WERI-Rb-1 (cell line): ENCODE measurements at places on chromosomes 4 and X.
A peak's percentile ranks its signal among the peaks of the same experiment; 100 is the strongest.

GRCh38 chr4:38647101-38647819 lies 16.7 kb upstream of the KLF3 start:
- no peak for DNase-seq

DNA sequence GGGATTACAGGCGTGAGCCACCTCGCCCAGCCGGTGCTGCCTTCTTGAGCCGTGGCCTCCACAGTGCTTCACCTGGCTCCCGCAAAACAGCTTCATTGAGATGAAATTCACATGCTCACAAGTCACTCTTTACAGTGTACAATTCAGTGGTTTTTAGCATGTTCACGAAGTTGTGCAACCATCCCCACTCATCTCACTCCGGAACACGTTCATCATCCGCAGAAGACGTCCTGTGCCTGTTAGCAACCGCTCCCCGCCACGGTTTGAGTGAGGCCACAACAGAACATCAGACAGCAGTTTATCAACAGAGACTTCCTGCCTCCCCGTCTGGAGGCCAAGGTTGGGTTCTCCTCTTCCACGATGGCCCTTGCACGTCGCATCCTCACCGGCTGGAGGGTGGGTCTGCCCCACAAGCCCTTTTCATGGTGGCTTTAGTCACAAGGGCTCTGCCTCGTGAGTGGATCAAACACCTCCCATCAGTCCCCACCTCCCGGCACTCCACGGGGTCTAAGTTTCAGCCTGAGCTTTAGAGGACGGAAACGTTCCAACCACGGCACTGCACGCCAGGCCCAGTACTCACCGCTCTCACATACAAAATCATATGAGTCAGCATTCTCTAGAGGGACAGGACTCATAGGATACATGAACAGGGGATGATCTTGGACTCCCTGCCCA lies 29.6 kb upstream of the SPON2 start:
- no peak for DNase-seq

DNA sequence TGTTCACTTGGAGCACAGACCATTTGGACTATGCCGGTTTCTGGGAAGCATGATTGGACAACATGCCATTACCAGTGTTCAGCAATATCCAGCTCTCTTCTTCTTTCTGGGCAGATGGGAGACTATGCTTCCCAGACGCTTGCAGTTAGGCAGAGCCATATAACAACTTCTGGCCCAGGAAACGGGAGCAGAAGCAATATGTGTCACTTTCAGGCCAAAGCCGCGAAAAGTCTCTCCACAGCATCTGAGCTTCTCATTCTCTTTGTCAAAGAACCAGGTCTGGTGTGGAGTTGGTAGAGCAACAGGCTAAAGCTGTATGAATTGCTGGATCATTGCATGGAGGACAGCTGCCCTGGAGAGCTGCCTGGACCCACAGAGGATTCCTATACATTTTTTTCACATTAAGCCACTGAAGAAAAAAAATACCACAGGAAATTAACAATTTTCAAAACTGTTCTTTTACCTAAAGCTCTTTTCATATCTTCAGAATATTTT lies 131.4 kb upstream of the FRG1 start:
- no peak for DNase-seq

- DNase-seq, result peak; percentile 56
Observed at GRCh38 chr4:1813915-1814314, 20.8 kb downstream of the FGFR3 start.

DNA sequence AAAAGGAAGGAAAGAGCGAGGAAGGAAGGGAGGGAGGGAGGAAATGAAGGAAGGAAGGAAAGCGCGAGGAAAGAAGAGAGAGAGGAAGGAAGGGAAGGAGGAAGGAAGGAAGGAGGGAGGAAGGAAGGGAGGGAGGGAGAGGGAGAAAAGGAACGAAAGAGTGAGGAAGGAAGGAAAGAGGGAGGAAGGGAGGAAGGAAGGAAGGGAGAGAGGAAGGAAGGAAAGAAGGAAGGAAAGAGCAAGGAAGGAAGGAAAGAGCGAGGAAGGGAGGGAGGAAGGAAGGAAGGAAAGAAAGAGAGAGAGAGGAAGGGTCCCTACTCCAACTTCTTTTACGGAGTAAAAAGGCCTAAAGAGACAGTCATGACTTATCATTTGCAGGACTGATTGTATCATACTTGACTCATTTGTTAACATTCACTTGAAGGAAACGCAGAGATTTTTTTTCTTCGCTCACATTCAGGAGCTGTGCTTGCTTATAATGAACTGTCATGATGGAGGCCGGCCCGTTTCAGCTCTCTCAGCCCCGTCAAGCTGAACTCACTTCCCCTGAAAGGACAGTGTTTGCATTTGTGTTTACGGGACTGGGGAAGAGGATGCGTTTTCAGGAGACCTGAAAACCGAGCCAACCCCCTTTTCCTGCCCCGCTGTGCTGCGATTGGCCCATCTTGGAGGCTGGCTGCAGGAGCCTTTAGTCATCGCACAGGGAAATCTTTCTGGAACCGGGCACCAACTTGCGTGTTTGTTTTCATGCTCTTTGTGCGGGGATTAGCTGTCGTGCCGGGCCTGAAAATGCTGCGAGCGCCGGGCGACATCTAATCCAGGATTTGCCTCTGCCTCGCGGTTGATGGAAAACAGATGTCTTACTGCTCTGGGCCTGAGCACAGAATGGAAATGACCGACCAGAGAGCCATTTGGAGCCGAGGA lies 17.8 kb downstream of the TRIM2 start:
- DNase-seq, result peak; percentile 92

DNA sequence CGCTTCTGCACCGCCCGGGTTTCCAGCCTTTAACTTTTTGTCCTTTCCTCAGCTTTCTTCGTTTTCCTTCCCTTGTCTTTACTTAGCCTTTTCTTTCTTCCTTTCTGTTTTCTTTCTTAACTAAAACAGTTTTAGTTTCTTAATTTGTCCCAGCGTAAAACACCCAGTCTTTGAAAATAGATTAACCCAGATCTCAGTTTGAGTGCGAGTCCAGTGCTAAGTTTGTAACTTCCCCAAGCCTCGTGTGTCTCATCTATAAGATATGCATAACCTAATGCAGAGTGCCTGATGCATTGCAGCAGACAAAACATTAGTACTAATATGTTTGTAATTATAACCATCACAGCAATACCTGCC lies 460 bp upstream of the GEMIN8 start:
- DNase-seq, result no peak

DNA sequence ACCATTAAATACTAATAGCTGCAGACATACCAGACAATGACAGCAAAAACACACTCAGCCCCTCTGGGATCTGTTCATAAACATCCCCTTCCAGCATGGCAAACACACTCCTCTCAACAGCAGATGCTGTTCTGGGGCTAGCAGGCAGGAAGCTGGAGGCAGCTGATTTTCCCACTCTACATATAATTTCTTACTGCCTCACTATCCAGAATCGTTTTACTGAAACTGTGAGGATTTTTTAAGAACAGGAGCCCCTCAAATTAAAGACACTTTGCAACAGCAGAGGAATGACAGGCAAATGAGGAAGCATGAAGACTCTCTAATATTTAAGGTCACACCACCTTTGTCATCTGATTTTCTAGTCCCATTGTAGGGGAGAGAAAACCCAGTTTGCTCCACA lies 2.2 kb downstream of the MAPK10 start:
- no peak for DNase-seq

- DNase-seq, result no peak
Observed at GRCh38 chrX:20361890-20362262, 95.2 kb upstream of the RPS6KA3 start.

- no peak for DNase-seq
Observed at GRCh38 chr4:120630427-120630826, 292.1 kb downstream of the PRDM5 start.

GRCh38 chr4:150768497-150768896 lies 186.5 kb downstream of the MAB21L2 start:
- no peak for DNase-seq

DNA sequence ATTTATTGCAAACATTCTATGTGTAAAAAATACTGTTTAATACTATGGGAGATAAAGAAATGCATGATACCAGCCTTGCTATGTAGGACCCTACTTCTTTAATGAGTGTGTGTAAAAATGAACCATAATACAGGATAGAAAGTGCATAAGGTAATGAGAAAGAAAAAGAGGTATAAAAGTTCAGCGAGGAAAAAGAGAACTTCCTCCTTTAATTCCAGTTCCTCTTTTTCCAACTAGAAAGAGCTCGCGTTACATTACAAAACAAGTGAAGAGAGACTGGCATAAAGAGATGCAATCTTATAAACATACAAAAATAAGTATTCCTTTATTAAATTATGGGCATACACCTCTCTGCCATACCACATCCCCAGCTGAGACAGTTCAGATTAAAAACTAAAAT lies 77.4 kb downstream of the ANKRD17 start:
- no peak for DNase-seq

GRCh38 chrX:103330681-103331288 lies 746 bp downstream of the TCEAL7 start:
- no peak for DNase-seq

GRCh38 chr4:105630670-105631655 lies 77.5 kb downstream of the INTS12 start:
- DNase-seq, result no peak
